HT-29 (cell line): ENCODE measurements at places on chromosomes 6 and 20. TPM values are rescaled to one million over a fixed set of nuclear protein-coding genes. Genes with fewer than 3 reads are reported as not detected.

- no peak for DNase-seq
These were observed 18.2 kb upstream of the LAMP5 start for GRCh38 chr20:9496155-9496554.

GRCh38 chr20:63082939-63083735 is 76.4 kb upstream of the BHLHE23 start:
- no peak for DNase-seq

- DNase-seq = no peak
These were observed 63.4 kb downstream of the TXNDC5 start for GRCh38 chr6:7846966-7847818.

GRCh38 chr6:40587240-40588069 is at the start of gene LRFN2:
LRFN2 (minus strand) TSS chr6:40587364.
- DNase-seq = peak; percentile 62

PTPRK gene
- 127 and 190 TPM in 2 replicates for total RNA-seq

ULBP2 gene
- 3.2 and 5.3 TPM in 2 replicates for total RNA-seq
